ENCODE measurements at places on chromosomes 3 and 15.

- DNase-seq, result no peak
These were observed 288.6 kb upstream of the CBLB start for GRCh38 chr3:106157411-106157810.

GRCh38 chr3:170565495-170565894 is 20.4 kb downstream of the SLC7A14 start:
- DNase-seq, result no peak

DNA sequence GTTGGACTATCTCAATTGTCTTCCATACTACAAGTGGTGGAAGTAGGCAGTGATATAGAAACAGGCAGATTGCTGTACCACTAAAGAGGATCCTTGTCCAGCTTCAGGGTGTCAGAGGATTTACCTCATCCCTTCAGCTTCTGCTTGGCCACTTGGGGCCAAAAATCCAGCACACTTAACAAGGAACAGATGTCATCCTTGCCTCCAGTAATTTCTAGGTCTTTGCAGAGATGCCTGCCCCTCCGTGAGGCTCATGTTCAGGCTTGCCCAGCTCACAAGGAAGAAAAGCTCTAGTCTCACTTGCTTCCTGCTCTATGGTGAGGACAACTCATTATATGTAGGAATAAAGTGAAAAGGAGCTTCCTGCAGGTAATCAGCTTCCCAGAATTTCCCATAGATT is 510.3 kb downstream of the EPHA3 start:
- DNase-seq, result no peak

GRCh38 chr3:72523429-72524151 is 324.7 kb downstream of the SHQ1 start:
- no peak for DNase-seq

DNA sequence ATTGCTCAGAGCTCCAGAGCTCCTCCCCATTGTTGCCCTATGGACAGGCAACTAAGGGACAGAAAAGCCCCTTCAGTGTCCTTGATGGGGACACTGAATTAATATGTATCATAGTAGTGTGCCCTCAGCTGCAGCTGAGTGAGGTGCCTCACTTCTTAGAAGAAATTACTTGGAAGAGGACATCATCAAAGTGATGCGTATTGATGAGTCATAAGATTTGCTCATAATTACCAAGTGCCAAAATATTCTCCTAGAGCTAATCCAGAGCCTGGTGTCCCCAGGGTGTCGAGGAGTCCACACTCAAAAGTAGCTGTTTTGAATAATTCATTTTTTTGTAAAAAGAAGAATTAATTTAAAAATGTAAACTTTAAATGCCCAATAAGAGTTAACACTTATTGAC is 200.7 kb upstream of the SEMA6D start:
- no peak for DNase-seq

- no peak for DNase-seq
These were observed 159.2 kb downstream of the ZPLD1 start for GRCh38 chr3:102593812-102594602.

DNA sequence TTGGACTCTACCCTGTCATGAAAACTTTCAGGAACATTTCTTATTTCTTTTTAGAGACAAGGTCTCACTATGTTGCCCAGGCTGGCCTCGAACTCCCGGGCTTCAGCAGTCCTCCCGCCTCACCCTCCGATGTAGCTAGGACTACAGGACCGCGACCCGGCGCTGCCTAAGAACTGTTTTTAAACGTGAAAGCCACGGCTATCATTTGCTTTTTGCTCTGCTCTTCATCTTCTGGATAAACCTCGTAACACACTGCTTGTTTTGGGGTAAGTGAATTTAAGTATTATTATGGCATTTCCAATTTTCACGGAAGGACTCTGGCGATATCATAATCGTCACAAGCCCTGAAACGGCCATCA is 14.3 kb upstream of the CCNL1 start:
- DNase-seq, result no peak

DNA sequence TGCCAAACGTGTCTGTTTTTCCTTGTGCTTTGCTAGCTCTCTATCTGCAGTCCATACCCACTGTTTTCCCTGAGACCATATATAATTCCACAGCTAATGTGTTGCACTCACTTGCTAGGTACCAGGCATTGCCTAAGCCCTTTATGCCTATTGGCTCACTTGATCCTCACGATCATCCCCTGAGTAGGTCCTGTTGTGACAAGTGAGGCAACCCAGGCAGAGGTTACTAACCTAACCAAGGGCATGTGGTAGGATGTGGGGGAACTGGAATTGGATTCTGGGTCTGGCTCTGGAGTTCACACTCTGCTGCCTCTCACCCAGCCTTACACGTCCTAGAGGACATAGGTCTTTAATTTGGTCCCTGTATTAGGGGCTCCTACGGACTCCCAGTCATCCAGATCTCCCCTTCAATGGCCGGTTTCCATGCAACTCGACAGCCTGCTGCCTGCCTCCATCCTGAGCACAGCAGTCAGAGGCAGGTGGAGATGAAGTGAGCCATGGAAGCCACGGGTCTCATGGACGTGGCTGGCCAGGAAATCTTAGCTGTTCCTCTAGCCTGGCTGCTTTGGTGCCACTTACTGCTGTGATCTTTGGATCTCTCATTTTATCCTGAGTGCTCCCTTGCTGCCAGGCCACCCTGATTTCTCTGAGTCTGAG is 38.9 kb upstream of the MYZAP start:
- DNase-seq, result no peak

- DNase-seq, result no peak
These were observed 14.9 kb upstream of the SHC4 start for GRCh38 chr15:48978638-48979037.

DNA sequence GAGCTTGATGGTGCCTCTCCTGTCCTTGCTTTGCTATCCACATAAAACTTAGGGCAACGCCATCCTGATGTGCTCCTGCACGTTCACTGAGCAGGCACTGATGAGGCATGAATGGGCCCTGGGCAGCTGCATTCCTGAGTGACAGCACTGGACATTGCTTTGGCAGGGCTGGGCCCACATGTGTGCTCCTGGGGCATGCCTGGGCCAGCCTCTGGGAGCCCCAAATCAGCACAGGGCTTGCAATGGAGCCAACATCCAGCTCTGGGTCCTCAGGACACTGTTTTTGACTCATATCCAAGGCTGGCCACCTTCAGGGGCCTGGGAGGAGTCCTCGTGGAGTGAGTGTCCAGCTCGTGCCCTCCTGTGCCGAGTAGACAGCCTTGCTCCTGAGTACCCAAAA is 5.9 kb upstream of the TKT start:
- no peak for DNase-seq

- DNase-seq, result no peak
These were observed 19.0 kb upstream of the PARP14 start for GRCh38 chr3:122661633-122662032.

GRCh38 chr3:29898171-29898965 is 617.5 kb downstream of the RBMS3 start:
- DNase-seq, result no peak

- DNase-seq, result no peak
These were observed 519.8 kb upstream of the MDFIC2 start for GRCh38 chr3:70832089-70832833.

DNA sequence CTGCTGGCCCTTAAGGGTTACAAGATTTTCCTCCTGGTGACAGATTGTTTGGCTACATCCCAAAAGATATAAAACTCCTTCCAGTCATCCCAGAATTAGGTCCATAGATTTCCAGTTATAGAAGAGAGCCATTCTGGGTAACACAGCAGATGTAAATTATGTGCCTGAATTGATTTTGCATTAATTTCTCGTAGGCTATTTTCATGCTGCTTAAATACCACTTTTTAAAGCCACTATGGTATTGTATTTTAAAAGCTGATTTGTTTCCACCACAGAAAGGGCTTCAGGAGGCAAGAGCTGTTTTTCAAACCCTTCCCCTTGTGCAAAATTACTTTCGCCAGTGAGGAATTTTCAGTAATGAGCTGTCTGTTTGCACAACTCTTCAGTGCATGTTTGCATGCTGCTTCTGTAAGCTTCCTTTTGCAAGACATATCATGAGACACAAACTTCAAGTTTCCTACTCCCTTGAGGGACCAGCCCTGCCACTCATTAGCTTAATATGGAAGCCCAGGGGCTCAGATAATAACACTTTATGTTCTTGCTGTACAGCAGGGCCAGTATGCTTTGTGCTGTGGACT is 105.4 kb upstream of the TNIK start:
- no peak for DNase-seq

DNA sequence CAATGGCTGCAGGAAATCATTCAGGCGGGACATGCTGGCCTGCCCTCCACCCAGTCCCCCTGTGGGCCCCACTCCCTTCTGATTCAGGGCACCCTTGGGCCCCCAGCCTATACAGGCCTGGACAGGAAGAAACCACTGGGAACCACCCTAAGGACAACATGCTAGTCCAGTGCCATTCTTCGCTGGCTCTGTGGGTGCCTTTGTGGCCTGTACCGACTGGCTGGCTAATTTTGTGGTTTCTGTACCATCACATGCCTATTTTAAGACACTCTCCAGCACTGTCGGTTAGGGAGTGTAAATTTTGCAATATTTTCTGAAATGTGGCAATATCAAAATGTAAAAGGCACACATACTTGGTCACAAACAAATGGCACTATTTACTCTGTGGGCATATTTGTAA is 61.4 kb upstream of the POLG start:
- DNase-seq, result no peak

GRCh38 chr3:20346369-20346768 is 160.4 kb upstream of the SGO1 start:
- no peak for DNase-seq

DNA sequence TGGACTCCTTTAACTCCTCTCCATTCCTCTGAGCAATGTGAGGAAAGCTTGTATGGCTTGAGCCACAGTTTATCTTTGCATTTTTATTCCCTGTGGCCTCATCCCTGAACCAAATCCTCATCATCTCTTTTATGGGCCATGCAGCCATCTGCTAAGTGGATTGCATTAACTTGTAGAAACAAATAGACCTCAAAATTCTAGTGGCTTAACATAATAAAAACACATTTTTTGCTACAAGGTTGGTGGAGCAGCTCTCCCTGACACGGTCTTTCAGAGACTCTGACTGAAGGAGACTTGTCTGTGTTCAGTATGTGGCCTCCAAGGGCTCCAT is 135.3 kb downstream of the RPL22L1 start:
- DNase-seq, result no peak

DNA sequence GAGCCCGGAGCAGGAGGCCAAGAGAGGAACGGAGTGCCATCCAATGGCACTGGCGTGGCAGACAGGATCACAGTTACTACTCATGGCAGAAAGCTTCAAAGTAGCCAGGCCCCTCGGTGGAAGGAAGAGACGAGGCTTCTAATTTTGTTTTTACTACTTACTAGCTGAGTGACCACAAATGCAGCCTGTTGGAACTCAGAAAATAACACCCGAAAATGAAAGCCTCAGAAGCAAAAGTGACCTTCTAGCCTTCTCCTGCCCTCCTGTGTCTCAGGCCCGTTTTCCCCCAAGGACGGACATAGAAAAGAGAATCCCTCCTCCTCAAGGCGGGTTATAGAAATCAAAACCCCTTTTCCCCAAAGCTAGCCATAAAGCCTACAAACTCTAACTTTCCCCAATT is 9.9 kb upstream of the STRA6 start:
- no peak for DNase-seq

- DNase-seq, result no peak
These were observed 159.4 kb upstream of the SMAD3 start for GRCh38 chr15:66905954-66906353.

DNA sequence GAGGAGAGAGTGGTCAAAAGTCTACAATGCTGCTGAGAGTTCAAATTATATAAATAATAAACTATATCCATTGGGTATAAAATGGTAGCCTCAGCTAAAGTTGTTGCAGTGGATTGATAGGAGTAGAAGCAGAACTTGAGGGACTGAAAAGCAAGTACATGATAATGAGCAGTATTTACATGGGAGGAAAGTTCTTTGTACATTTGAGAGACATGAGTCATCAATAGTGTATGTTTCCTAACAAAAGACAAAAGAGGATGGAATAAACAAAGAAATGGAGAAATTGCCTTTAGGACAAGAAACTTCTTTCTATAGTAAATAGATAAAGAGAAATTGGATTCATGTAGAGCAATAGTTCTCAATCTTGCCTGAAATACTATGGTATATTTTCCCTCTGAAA is 110.0 kb upstream of the PLSCR5 start:
- DNase-seq, result no peak

Measured in activated CD8-positive, alpha-beta memory T cell treated with anti-CD3 and anti-CD28 coated beads for 4 hours (primary cell).